Cortex of kidney (tissue), 1 donor: ENCODE measurements at places on chromosomes 3 and 15.

- DNase-seq: no peak
These were observed 165.6 kb upstream of the SMAD3 start for GRCh38 chr15:66899555-66900350.

DNA sequence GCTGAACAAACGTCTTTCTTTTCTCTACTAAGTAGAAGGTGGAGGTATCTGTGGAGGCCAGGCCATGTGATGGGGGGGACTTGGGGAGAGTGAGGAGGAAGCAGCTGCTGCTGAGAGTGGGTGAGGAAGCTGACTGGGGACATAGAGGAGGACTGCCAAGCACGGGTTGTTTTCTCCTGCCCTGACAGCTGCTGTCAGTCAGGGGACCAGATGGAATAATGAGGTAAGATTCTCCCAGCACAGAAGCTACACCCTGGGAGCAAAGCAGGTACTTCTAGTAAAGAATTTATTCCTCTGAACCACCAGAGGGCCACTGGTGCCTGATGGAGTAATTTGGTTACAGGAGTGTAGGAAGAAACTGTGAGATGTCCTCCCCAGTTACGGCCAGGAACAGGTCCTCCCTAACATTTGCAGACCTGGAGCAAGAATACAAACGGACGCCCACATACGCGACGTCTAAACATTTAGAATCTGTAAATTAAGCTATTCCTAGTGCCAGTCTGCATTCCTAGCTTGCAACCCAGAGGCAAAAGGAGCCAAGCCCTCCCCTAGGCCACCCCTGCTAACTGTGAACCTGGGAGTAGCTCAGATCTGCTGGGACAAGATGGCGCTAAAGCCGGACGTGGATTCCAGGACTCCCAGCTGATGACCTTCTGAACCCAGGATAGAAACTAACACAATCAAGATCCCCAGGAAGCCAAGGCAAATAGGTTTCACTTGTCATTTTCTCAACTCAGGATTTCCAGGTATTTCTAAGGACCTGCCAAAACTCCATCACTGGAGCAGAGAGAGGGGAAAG lies 14.8 kb downstream of the CRYGS start:
- no peak for DNase-seq

- no peak for DNase-seq
These were observed 532 bp upstream of the RTP1 start for GRCh38 chr3:187196573-187197334.

DNA sequence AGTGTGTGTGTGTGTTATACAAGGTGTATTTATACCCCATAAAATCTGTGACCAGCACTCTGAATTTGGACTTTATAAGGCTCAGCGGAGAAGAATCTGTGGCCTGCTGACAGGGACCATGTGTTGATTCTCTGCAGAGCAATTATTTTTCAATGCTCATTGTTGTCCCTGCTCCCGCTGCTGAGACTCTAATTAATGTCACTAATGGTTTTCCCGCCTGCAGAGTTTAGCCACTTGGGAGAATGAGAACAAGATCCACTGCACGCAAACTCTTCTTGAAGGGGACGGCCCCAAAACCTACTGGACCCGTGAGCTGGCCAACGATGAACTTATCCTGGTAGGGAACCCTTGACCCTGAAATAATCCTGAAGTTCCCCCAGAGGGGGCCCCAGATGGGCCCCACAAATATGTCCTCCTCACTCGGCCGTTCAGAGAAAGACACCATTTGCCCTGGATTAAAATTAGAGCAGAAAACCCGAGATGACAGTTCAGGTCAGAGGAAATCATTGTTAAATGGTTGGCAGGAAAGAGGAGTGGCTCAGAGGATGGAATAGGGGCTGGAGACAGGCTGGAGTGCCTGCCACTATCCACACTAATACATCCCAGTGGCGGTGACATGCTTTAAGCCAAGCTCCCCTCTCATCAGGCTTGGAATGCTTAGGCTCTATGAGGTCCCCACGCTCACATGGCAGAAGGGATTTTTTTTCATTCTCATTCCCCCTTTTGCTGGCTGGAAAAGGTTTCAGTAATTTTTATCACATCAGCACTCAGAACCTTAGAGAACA lies 3.3 kb downstream of the CRABP1 start:
- DNase-seq: no peak

DNA sequence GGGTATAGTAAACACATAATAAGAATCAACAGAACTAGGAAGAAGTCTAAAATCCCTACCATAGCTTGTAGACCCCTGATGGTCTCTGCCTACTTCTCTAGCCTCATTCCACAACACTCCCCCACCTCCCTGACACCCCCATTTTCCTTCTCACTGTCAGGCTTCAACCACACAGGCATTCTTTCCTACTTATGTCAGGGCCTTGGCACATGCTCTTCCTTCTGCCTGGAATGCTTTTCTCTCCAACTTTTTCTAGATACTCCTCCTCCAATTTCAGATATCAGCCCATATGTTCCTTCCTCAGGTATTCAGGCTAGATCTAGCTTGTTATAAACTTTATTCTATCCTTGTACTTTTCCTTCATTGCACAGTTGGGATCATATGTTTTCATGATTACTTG lies 106.0 kb upstream of the MRPL3 start:
- DNase-seq: no peak

- DNase-seq: no peak
These were observed 113.4 kb downstream of the RORA start for GRCh38 chr15:61115679-61116078.

DNA sequence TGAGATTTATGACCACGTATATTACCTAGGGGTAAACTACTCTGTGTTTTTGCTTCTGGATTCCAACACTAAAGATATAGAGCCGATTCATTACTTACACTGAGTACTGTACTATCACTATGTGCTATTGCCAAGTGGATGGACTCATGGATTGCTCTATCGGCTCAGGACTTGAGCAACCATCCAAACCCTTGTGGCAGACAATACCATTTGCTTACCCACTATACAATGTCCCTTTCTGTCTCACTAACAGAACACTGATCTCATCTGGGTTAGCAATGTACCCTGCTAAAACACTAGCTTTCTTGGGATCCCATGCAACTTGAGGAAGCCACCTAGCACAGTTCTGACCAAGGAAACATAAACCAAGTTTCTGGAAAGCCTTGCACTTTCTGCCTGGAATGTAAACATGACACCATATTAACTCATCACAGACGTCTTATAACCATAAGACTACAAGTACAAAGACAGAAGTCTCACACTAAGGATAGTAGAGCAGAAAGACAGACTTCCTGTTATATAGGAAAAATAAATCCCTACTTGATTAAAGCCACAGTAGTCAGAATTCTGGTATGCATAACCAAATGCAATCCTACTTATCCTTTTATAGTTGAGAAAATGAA lies 38.6 kb downstream of the HACD2 start:
- no peak for DNase-seq
